T-helper 17 cell (primary cell): ENCODE measurements at places on chromosomes 11 and 22.

- peaks cover 15% of the 10 kb centered on the region for H3K27me3 ChIP-seq
- H3K36me3 ChIP-seq: no peaks in the 10 kb centered on the region
- no peak for DNase-seq
- H3K4me1 ChIP-seq: no peaks in the 10 kb centered on the region
- no peak overlapping the region for H3K4me3 ChIP-seq
- no peak overlapping the region for H3K27ac ChIP-seq
Measured at GRCh38 chr11:13983081-13983751, 20.7 kb downstream of the SPON1 start.

DNA sequence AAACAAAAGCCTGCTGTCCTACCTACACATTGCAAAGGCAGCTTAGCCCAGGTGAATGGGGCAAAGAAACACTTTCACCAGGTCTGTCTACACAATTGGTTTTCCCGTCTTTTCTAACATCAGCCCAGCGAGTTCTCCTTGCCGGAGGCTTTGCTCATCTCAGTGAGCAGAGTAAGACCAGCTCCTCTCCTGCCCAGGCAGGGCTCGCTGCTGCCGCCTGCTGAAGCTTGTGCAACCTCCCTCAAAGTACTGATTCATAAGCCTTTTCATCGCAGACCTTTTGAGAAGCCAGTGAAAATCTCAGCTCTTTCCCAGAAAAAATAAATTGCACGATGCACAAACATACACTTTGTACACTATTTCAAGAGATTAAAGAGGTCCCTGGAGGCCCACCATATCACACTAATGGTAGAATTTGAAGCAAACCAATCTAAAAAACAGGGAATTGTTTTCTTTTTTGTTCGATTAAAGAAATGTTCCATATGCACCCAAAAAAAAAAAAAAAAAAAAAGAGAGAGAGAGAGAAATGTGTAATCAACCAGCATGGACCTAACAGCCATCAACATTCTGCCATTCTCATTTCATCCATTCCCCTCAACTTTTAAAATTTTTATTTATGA, 328.1 kb upstream of the MPPED2 start:
- no peaks in the 10 kb centered on the region for H3K36me3 ChIP-seq
- H3K27me3 ChIP-seq: peaks cover 21% of the 10 kb centered on the region
- DNase-seq: no peak
- no peak overlapping the region for H3K4me3 ChIP-seq
- H3K4me1 ChIP-seq: no peaks in the 10 kb centered on the region
- H3K27ac ChIP-seq: no peak overlapping the region

GRCh38 chr11:102617466-102618008, 7.6 kb downstream of the MMP20 start:
- no peak for DNase-seq
- H3K27ac ChIP-seq: no peak overlapping the region
- H3K4me3 ChIP-seq: no peak overlapping the region
- peaks cover 5% of the 10 kb centered on the region for H3K4me1 ChIP-seq

DNA sequence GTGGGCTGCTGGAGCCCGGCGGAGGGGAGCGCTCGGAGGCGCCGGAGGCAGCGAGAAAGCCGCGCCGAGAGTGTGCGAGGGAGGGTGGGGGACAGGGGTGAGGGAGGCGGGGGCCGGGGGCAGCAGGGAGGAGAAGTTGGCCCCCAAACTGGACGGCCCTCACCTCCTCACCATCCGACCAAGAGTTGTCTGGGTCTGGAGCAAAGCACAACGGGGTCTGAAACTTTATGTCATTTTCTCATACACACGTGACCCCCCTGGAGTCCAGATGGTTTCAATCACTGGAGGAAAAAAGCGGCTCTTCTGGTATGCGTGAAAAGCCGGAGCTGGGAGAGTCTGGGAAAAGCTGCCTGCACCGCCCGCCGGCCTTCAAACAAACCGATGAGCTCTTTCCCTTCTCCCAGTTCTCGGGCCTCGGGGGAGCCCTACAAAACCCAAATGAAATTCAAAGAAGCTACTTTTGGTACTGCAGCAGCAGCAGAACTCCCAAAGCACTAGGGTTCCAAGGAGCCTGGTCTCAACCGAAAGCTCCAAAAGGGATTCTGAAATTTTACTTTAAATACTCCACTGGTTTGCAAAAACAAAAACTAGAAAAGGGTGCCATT, 39.7 kb upstream of the AKIP1 start:
- peaks cover 2% of the 10 kb centered on the region for H3K36me3 ChIP-seq
- peaks cover 9% of the 10 kb centered on the region for H3K4me1 ChIP-seq
- no peak overlapping the region for H3K27ac ChIP-seq
- H3K4me3 ChIP-seq: peak overlapping the region; percentile 75
- H3K27me3 ChIP-seq: peaks cover 52% of the 10 kb centered on the region
- DNase-seq: no peak

GRCh38 chr11:61453695-61454094, 23.8 kb downstream of the SDHAF2 start:
- H3K27ac ChIP-seq: peak overlapping the region; percentile 19
- H3K4me3 ChIP-seq: no peak overlapping the region
- no peaks in the 10 kb centered on the region for H3K27me3 ChIP-seq

GRCh38 chr11:121929581-121929980, 186.4 kb downstream of the BLID start:
- peaks cover 25% of the 10 kb centered on the region for H3K27me3 ChIP-seq
- H3K36me3 ChIP-seq: no peaks in the 10 kb centered on the region
- DNase-seq: no peak
- no peaks in the 10 kb centered on the region for H3K4me1 ChIP-seq
- no peak overlapping the region for H3K27ac ChIP-seq

- no peak overlapping the region for H3K4me3 ChIP-seq
- no peaks in the 10 kb centered on the region for H3K36me3 ChIP-seq
- DNase-seq: no peak
- H3K27me3 ChIP-seq: no peaks in the 10 kb centered on the region
- no peaks in the 10 kb centered on the region for H3K4me1 ChIP-seq
- H3K27ac ChIP-seq: no peak overlapping the region
Measured at GRCh38 chr11:101445761-101446160, 138.0 kb downstream of the TRPC6 start.

GRCh38 chr11:119908573-119908904, 179.5 kb upstream of the NECTIN1 start:
- no peak overlapping the region for H3K4me3 ChIP-seq
- H3K4me1 ChIP-seq: no peaks in the 10 kb centered on the region
- DNase-seq: no peak
- H3K27ac ChIP-seq: no peak overlapping the region
- H3K27me3 ChIP-seq: peaks cover 52% of the 10 kb centered on the region
- H3K36me3 ChIP-seq: no peaks in the 10 kb centered on the region

GRCh38 chr11:110897035-110897434, 184.8 kb upstream of the ARHGAP20 start:
- H3K36me3 ChIP-seq: no peaks in the 10 kb centered on the region
- no peak overlapping the region for H3K4me3 ChIP-seq
- H3K27me3 ChIP-seq: no peaks in the 10 kb centered on the region
- H3K27ac ChIP-seq: no peak overlapping the region
- no peaks in the 10 kb centered on the region for H3K4me1 ChIP-seq
- no peak for DNase-seq

DNA sequence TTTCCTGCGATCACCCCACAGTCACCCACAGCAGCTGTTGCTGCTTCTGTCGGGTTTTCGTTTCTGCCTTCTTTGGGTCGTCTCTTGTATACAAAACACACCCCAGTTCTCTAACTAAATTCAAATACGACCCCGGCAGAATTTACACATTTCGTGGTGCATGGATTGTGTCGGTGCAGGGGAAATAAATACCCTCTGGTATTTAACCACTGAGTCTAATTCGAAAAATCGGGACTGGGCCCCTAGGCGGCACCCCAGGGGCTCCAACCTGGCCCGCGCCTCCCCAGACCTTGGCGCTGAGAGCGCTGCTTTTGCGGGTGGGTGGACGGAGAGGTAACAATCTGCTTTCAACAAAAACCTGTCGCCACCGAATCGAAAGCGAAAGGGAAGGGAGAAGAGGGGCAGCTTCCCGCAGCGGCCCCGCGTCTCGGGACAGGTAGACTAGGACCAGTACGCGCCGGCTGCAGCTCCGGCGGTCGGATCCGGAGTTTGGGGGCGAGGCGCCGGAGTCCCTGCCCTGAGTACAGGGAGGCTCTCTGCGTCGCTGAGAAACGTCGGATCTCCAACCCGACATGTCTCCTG, 4.4 kb downstream of the ALX4 start:
- H3K27me3 ChIP-seq: peaks cover 84% of the 10 kb centered on the region
- peaks cover 23% of the 10 kb centered on the region for H3K4me1 ChIP-seq
- H3K27ac ChIP-seq: peak overlapping the region; percentile 68
- peak overlapping the region; percentile 93 for H3K4me3 ChIP-seq
- no peak for DNase-seq

DNA sequence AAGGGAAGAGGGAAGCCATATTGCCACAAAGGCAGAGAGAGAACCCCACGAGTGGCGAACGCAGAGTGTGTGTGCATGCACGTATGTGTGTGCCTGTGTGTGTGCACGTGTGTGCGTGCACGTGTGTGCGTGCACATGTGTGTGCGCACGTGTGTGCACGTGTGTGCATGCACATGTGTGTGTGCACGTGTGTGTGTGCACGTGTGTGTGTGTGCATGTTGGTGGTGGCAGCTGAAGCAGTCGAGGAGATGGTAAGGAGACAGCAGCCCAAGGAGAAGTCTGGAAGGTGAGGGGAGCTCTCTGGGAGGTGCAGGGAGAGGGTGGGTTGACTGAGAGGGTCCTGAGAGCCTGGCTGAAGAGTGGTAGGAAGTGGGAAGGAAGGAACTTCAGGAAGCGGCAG, 94.1 kb upstream of the NECTIN1 start:
- no peak overlapping the region for H3K4me3 ChIP-seq
- peaks cover 27% of the 10 kb centered on the region for H3K27me3 ChIP-seq
- H3K27ac ChIP-seq: no peak overlapping the region
- no peaks in the 10 kb centered on the region for H3K4me1 ChIP-seq
- DNase-seq: no peak

GRCh38 chr11:63504054-63504453, 1.8 kb upstream of the LGALS12 start:
- H3K36me3 ChIP-seq: peaks cover 5% of the 10 kb centered on the region
- H3K27ac ChIP-seq: no peak overlapping the region
- H3K4me1 ChIP-seq: peaks cover 4% of the 10 kb centered on the region
- H3K4me3 ChIP-seq: no peak overlapping the region
- no peaks in the 10 kb centered on the region for H3K27me3 ChIP-seq
- DNase-seq: no peak

DNA sequence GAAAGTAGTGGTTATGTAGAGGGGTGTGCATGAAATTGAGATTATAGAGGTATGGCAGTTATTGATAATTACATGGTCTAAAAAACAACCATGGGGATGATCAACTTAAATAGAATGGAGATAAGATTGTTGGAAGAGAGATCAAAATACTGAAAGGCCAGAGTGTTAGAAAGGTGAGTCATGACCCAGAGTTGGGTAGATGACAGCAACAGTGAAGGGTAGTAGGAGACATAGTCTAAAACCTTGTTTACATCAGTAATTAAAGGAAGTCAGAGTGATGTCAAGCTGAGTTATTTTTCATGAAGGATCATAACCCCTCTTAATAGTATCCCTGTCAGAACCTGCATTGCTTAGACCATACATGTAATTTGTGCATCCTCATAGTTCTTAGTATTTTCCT, 110.9 kb downstream of the ELP4 start:
- H3K4me3 ChIP-seq: no peak overlapping the region
- no peak overlapping the region for H3K27ac ChIP-seq
- no peaks in the 10 kb centered on the region for H3K27me3 ChIP-seq
- DNase-seq: no peak
- no peaks in the 10 kb centered on the region for H3K36me3 ChIP-seq

DNA sequence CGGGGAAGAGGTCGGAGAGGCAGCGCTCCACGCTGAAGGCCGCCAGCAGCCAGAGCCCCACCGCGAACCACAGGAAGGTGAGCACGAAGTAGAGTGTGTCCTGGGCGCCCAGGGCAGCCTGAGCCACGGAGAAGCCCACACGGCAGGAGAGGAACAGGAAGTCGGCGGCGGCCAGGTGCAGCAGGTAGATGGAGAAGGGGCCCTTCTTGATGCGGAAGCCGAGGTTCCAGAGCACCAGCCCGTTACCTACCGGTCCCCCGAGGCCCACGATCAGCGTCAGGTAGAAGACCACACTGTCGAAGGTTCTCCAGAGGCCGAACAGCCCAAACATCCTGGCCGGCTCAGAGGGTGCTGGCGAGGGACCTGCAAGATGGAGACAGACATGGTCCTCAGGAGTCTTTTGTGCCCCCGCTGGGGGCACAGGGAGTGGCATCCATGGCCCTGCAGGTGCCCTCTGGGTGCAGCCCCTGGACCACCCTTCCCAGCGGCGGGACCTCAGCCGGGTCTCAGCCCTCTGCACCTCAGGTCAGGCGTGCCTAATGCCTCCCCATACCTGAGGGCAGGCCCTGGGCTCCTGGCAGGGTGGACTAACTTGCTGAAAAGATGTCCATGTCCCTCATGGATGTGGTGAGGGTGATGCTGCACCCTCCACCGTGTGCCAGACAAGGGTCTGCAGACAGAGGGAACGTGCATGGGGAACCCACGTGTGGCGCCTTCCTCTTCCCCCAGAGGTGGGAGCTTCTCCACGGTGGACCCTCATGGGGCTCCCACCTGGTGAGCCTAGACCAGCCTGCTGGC, at the start of gene MRGPRG:
Gene MRGPRG, minus strand, starts transcription at position 331 of the 798 bp plus-strand sequence. Its CDS starts 0 bp downstream, at position 331.
- H3K36me3 ChIP-seq: peaks cover 5% of the 10 kb centered on the region
- peaks cover 14% of the 10 kb centered on the region for H3K4me1 ChIP-seq
- no peak within 1 kb of the TSS for H3K27ac ChIP-seq
- DNase-seq: no peak
- H3K4me3 ChIP-seq: no peak within 1 kb of the TSS

DNA sequence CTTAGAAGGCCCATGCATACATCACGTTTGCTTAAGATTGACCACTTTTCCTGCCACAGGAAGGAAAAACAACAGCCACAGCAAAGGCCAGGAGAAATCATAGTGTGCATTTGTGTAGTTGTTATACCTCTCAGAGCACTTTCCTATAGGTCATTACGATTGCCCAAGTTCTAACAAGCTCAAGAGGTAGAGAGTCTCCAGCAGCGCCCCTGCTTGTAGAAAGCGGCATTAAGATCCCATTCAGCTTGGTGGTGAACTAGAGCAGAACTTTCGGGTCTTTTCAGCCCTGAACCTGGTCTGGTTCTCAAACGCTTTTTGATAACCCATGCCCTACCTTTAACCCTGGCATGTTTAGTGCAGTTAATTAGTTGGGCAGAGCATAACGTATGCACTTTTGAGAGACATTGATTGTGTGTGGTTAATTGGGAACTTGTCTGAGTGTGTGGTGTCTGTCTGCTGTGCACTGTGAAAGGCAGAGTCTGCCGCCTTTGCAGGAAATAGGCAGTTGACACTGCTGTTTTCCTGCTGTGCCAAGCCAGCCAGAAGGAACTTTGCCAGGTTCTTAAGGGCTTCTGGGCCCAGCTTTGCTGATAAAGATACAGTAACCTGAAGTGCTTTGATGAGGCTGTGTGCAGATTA, 109.9 kb upstream of the CLMP start:
- no peak for DNase-seq
- no peaks in the 10 kb centered on the region for H3K27me3 ChIP-seq
- no peaks in the 10 kb centered on the region for H3K36me3 ChIP-seq
- H3K27ac ChIP-seq: no peak overlapping the region
- H3K4me3 ChIP-seq: no peak overlapping the region

- peak overlapping the region; percentile 57 for H3K4me3 ChIP-seq
- H3K36me3 ChIP-seq: peaks cover under 1% of the 10 kb centered on the region
- peaks cover 4% of the 10 kb centered on the region for H3K4me1 ChIP-seq
- no peaks in the 10 kb centered on the region for H3K27me3 ChIP-seq
Measured at GRCh38 chr22:36505998-36506635, 723 bp downstream of the FOXRED2 start.
